Myocyte (in vitro differentiated cells): ENCODE measurements at places on chromosomes 6 and 20.

DNA sequence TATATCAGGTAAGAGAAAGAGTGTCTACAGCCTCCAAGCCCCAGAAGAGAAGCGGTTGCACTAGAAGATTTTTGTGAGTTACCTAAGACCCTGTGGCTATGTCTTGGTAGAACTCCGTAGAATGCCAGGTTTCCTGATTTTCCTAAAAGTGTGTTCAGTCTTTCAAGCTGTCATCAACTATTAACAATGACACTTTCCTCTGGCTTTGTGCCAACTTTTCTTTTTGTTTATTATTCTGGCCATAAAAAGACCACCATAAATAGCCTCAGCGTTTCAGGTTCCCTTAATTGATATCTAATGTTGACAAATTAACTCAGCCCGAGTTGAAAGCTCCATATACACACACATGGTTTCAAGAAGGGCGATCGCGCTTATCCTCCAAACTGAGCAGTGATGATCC is 1.2 kb downstream of the PAK5 start:
- no peak for DNase-seq

GRCh38 chr6:41599015-41599851 is 39.0 kb upstream of the MDFI start:
- DNase-seq = no peak

DNA sequence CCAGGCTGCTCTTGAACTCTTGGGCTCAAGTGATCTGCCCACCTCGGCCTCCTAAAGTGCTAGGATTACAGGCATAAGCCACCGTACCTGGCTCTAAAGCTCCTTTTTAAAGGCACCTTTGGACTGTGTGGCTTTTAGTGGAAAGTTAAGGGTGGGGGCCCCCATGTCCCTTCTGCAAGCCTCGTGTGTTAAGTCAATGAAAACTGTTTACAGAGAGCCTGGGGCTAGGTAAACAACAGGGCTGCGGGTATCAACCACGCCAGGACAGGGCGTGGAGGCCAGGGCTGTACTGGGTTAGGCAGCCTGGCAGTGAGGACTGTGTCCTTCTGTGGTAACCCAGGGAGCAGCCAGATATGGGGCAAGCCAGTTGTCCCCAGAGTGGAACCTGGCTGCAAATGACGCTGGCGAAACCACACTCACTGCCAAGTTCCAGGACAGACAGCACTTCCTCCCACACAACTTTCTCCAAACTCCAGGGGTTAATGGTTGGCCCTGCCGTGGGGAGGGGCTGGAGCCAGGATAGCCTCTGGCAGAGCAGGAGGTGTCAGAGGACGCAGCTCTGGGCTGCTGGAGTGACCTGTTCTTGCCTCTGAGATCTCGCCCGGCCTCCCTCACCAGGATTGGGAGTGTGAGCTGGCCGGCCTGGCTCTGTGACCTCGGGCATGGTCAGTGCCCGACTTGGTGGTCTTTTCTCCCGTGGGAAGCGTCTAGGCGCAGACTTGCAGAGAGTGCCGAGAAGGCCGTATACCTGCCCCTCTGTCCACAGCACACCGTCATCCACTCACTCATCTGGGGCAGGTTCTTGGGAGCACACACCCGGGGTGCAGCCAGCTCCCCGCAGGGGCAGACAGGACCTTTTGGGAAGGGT is 3.2 kb downstream of the SLC17A9 start:
- DNase-seq = peak; percentile 13

DNA sequence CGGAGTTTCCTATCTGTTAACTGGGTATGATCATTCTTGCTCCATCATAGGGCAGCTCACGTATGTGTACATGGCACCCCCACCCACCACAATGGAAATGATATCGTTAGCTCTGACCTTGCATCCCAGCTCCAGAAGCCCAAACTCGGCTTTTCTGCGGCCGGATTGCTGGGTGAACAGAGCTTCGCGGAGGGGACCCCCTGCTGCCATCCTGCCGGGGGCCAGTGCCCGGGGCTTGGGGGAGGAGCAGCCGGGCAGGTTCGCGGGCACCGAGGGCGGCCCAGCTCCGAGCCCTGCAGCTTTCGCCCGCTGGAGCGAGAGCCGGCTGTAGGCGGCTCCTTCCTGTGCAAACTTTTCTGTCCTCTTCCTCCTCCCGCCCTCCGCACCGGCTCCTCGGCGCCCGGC is 24.9 kb upstream of the FUCA2 start:
- peak; percentile 40 for DNase-seq

- DNase-seq = peak; percentile 44
Observed at GRCh38 chr6:147170269-147170668, 33.9 kb upstream of the STXBP5 start.

- DNase-seq = no peak
Observed at GRCh38 chr6:5498579-5498899, 237.2 kb downstream of the FARS2 start.

GRCh38 chr20:36481380-36482043 is 59.8 kb upstream of the MYL9 start:
- no peak for DNase-seq

GRCh38 chr6:75932067-75932466 is 140.4 kb downstream of the IMPG1 start:
- DNase-seq = peak; percentile 11

DNA sequence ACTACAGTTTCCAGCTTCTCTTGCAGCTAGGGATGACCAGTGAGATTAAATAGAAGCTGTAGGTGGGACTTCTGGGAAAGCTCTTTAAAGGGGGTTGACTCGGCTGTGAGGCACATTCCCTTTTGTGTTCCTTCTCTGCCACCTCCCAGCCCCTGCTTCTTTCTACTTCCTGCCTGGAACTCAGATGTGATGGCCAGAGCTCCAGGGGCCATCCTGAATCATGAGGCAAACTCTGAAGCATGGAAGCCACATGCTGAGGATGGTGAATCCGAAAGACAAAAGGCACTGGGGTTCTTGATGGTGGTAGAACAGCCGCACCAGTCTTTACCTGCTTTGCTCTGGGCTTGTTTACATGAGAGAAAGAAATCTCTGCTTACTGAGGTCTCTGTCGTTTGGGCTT is 9.1 kb downstream of the CEBPB start:
- no peak for DNase-seq

DNA sequence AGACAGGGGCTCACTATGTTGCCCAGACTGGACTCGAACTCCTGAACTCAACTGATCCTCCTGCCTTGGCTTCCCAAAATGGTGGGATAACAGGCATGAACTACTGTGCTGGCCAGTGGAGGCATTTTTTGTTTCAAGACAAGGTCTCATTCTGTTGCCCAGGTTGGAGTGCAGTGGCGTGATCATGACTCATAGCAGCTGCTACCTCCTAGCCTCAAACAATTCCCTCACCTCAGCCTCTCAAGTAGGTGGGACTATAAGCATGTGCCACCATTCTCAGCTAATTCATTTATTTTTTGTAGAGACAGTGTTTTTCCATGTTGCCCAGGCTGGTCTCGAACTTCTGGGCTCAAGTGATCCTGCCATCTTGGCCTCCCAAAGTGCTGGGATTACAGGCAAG is 17.2 kb downstream of the ENPP3 start:
- DNase-seq = peak; percentile 13
